ENCODE measurements at places on chromosomes 1 and 21.

- DNase-seq, result no peak
These were observed 18.0 kb upstream of the LRRC3 start for GRCh38 chr21:44437371-44437695.

GRCh38 chr1:21323091-21323490, 32.8 kb upstream of the ECE1 start:
- peak; percentile 62 for DNase-seq

DNA sequence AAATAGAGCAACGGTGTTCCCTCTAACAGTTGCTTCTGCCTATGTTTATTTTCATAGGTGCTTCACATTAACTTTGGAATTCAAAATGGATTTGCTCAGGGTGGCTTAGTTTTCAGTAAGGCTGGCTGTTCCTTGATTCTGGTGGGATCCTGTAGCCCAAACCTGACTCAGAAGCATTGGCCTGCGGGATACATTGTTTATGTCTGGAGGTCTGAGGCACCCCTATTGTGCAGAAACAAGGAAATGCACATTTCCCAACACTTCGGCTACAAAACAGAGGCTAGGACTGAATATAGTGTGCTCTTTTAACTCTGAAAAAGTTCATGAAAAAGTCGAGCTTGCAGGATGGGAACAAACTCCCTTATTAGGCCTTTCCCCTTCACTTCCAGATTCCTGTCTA, 133.8 kb upstream of the F3 start:
- DNase-seq, result no peak

GRCh38 chr21:45366931-45367401, 38.0 kb upstream of the COL18A1 start:
- DNase-seq, result peak; percentile 99

DNA sequence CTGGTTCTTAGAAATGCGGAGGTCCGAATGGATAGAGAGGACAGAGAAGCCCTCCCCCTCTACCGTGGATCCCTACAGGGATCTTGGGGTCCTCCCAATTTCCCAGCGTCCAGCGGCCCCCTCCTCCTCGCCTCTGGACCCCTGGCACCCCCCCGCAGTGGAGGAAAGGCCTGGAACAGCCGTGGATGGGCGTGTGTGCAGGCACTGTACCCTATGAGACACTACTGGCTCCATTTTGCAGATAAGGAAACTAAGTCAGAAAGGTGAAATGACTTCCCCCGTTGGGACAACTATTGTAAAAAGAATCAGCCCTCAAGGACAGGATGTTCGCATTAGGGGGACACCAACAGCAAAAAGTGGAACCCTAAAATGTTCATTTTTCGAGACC, 931 bp upstream of the CLSTN1 start:
- DNase-seq, result no peak

DNA sequence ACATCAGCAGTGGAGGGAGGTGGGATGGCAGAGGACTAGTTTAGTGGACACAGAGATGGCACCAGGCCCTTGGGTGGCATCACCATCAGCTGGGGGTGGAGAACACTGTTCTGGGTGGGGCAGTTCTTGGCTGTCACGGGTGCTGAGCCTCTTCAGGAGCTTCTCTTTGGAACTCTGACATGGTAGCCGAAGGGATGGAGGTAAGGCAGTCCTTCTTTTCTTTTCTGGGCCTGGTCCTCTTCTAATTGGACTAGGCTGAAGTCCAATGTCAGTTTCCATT, 8.3 kb upstream of the MEF2D start:
- DNase-seq, result no peak

DNA sequence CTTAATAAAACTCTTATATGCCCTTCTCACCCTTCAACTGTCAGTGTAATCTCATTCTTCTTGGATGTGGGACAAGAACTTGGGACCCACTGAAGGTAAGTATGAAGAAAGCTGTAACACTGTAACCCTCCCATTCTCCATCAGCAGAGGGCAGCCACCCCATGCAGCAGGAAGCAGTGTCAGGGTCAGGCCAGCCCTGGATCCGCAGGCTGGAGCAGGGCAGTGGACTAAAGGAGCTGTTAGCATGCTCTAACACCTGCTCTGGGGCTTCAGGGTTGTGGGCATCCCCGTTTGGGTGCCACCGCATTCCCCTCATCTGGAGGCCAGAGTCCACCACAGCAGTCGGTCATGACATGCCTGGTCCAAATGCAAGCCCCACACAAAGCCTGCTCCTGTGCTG, 156.5 kb downstream of the HIVEP3 start:
- no peak for DNase-seq

DNA sequence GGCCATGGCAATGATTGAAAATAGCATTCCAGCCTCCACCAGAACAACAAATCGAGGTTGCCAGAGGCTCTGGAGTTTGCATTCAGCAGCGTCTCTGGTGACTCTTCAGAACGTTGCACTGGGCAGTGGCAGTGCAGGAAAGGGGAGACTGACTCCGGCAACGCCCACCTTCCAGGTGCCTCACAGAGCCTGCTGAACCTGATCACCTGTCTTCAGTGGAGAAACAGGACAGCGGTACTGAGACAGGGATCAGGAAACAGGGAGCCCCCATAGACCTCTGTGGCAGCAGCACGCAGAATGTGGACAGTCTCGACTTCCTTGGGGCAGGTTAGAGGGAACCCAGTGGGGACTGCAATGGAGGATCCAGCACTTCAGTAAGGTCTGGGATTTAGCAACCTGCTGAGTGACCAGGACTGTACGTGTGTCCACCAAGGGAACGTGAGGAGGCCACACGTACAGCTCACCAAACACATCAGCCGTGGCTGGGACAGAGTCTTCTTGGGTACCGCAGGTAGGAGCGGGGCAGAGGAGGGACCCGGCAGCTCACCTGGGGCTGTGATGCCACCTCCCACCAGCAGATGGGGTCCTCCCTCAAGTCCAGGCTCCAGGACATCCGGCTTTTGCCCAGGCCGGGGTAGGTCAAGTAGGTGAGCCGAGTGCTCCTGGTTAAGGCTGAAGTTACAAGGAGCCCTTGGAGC, 128.6 kb downstream of the PRDM2 start:
- peak; percentile 15 for DNase-seq

DNA sequence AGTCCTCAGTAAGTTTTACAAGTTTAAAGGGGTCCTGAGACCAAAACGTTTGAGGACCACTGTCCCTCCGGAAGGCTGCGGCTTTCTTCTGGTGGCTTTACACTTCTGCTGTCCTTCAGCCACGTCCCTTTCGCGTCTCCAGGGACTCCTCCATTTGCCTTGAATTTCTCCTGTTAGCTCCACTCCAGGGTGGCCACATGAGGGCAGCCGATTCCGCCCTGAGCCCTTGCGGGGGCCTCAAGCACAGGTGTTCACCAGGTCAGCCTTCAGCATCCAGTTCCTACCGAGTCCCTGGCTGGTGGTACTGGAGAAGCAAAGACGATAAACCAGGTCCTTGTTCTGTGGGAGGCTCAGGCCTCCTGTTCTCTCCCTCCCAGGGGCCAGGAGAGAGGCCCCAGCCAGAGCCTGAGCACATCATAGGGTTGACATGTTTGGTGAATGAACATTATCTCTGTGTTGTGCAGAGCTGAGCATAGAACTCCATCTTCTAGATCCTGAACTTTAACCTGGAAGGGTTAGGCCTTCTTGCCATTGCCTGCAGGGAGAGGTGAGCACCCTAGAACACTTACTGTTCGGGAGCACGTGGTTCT, 27.4 kb upstream of the COQ8A start:
- DNase-seq, result peak; percentile 48

DNA sequence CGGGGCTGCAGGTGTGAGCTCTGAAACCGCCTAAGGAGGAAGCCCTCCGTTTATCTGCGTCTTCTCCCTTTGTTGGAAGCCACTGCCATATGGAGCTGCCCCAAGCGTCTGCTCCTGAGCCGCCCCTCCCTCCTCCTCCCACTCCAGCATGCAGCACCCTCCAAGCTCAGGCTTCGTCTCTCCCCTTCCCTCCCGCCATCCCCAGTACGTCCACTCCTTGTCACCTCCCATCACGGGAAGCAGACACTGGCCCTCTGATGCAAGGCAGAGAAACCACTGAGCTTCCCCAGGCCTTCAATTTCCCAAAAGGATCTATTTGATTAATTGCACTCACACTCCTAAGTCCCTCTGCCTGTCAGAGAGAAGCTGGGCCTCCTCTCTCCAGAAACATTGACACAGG, 52.5 kb downstream of the NFASC start:
- no peak for DNase-seq

GRCh38 chr1:234375672-234376071, 2.4 kb downstream of the COA6 start:
- DNase-seq, result no peak

DNA sequence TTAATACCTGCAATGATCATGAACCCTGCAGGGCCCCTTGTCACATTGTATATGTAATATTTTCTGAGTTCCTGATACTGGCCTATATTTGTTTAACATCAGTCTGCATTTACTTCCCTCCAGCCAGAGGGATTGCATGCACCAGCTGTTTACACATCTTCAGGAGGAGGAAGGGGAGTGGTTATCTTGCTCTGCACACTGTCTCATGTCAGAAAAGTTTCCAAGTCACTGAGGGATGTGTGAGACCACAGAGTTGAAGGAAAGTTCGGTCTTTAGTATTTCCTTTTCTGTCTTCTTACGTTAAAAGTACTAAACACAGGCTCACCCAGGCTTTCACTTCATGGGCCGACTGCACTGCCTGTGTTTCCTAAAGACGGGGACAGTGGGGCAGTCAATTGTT, 574.1 kb downstream of the LMO4 start:
- DNase-seq, result peak; percentile 18
